Thoracic aorta (tissue), 2 donors: ENCODE measurements at places on chromosomes 7 and 10.

DNA sequence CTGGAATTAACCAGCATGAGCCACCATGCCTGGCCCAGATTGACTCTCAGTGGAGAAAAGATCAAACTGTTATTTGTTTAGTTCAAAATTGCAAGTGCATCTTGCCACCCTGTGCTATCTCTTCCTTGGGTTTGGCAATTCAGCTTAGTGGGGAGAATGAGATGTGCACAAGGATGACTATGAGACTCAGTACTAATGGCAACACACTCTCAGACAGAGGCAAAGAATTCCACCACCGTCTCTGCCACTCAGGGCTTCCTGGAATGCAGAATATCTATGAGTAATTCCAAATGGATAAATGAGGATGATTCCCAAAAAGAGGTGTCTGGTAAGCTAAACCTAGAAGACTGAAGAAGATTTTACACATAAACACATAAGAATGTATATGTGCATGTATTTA is 525.8 kb downstream of the NRG3 start:
- no peak overlapping the region for H3K27ac ChIP-seq
- H3K4me3 ChIP-seq: no peak overlapping the region

- H3K36me3 ChIP-seq: no peaks in the 10 kb centered on the region
- no peaks in the 10 kb centered on the region for H3K4me1 ChIP-seq
- no peak overlapping the region for H3K27ac ChIP-seq
- DNase-seq: no peak
- H3K27me3 ChIP-seq: no peaks in the 10 kb centered on the region
- H3K4me3 ChIP-seq: no peak overlapping the region
These were observed 122.9 kb upstream of the RET start for GRCh38 chr10:42953684-42954674.

- no peak overlapping the region for H3K4me3 ChIP-seq
- no peaks in the 10 kb centered on the region for H3K36me3 ChIP-seq
- DNase-seq: no peak
- no peak overlapping the region for H3K27ac ChIP-seq
- no peaks in the 10 kb centered on the region for H3K4me1 ChIP-seq
These were observed 318.5 kb downstream of the THSD7A start for GRCh38 chr7:11513460-11513859.

DNA sequence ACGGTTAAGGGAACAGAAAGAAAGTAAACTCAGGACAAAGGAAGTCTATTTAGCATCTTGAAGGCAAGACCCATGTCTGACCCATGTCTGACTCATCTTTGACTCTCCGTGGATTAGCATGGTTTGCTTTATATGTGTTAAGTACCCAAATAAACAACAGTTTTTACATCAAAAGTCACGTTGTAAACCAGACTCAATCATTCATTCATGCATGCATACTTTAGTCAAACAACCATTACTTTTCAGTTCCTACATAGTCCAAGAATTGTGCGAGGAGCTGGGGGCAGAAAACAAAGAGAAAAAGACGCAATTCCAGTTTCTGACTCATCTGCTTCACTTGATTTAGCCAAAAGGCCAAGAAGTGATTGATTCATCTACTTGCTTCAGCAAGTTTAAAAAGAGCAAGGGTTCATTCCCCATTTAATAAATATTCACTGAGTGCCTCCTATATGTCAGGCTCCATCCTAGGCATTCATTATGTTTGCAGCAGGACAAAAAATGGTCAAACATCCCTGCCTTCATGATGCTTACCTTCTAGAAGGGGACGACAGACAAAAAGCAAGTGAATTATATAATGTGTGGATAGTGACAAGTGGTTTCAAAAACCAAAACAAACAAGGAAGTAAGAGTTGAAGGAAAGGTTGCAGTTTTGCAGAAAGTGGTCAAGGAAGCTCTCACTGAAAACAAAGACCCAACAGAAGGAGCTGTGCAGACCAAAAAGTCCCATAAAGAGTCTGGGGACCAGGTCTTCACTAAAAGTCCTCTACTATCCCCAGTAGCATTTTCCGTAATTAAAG is 116.2 kb downstream of the FAM107B start:
- H3K27me3 ChIP-seq: no peaks in the 10 kb centered on the region
- peaks cover 3% of the 10 kb centered on the region for H3K4me1 ChIP-seq
- no peaks in the 10 kb centered on the region for H3K36me3 ChIP-seq
- H3K4me3 ChIP-seq: no peak overlapping the region
- H3K27ac ChIP-seq: no peak overlapping the region

DNA sequence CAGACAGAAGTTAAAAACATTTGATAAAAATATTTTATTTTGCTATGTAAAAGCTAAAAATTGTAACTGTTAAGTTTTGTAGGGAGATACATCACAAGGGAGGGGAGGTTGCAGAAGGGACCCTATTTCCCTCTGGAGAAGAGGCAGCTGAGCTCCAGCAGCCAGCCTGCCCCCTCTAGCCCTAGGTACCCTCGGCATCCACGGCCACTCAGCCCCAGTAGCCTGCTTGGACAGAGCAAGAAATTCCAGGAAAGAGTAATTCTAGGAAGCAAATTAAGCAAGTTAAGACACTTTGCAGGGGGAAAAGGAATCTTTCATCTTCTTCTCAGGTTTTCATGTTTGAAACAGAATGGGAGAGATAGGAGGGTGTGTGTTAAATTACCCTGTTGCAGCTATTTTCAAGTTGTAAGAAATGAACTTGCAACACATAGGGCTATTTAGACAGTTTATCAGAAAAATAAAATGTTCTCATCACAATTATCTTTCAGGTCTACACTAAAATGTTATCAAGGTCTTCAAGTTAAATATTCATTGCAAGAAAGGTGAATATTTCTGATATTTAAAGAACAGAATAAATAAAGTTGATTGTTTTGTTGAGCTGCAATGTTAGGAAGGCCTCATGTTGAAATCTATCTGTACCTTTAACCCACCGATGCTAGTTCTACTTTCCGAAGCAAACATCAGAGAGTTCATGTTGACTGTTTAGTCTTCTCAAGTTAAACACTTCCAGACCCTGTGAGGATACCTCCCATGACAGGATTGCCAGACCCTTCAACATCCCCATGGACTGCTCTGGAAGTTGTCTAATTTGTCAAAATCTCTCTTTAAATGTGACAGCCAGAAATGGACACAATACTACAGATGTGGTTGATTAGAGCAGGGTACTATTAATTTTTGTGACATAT is 5.5 kb downstream of the SGCE start:
- no peak for DNase-seq
- no peaks in the 10 kb centered on the region for H3K4me1 ChIP-seq
- no peaks in the 10 kb centered on the region for H3K36me3 ChIP-seq
- H3K27ac ChIP-seq: no peak overlapping the region
- no peaks in the 10 kb centered on the region for H3K27me3 ChIP-seq

DNA sequence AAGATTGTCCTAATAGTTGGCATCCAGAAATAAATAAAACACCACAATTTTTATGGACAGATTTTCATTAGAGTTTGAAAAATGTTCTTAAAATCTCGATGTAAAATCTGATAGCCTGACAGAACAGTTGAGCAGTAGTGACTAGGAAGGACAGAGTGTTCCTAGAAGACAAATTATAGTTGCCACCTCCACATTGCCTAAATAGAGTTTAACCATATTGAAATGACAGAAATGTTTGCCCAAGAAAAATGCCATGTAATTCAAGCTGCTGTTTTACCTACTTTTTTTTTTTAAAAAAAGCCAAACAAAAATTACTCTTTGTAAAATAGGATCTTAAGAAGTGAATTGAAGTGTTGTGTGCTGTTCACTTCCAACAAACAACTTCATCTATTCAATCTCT is 8.9 kb upstream of the HERC4 start:
- no peak for DNase-seq
- no peaks in the 10 kb centered on the region for H3K4me1 ChIP-seq
- no peak overlapping the region for H3K4me3 ChIP-seq

GRCh38 chr7:26556061-26556881 is 264.6 kb downstream of the SNX10 start:
- no peaks in the 10 kb centered on the region for H3K4me1 ChIP-seq
- no peak overlapping the region for H3K4me3 ChIP-seq
- no peak overlapping the region for H3K27ac ChIP-seq
- H3K27me3 ChIP-seq: no peaks in the 10 kb centered on the region
